Stimulated activated CD4-positive, alpha-beta T cell treated with anti-CD3 and anti-CD28 coated beads, Interleukin-15, amount 100 ng/mL, for 1 hour (primary cell): ENCODE measurements at places on chromosomes 5 and 9.

DNA sequence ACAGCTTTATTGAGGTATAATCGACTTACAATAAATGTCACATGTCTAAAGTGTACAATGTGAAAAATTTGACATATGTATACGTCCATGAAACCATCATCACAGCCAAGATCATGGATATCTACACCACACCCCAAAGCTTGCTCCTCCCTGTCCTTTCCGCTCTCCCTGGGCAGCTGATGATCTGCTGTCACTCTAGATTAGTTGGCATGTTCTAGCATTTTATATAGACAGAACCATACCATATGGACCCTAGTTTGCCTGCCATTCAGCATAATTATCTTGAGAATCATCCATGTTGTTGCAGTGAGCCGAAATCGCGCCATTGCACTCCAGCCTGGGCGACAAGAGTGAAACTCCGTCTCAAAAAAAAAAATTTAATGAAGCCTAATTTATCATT, 42.5 kb downstream of the ERGIC1 start:
- no peak for DNase-seq

DNA sequence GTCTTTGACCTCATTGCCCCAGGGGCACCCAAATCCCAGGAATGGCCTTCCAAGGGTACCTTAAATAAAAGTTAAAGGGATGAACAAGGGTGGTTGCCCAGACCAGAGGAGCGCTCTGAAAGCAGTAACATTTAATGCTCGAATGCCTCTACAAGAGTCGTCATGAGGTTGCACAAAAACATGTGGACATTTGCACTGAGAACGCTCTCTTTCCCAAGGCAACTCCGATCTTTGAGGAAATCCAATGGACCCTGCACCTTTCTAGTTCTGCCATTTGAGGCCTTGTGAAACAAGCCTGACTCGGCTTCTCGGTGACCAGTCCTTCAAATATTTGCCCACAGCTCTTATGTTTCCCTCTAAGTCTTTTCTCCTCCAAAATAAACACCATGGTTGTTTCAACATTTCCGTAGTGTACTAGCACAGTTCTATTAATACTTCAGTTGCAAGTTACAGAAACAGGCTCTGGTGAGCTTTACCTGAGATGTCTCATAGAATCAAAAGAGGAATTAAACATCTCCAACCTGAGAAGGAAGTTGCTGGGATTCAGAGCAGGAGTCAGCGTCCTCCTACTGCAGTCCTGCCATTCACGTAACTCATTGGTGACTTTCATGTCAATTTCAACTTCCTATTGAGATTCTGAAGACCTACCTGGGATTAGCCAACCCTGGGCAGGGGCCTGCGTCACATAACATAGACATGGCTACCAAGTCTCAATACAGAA, 168.8 kb upstream of the RAI14 start:
- no peak for DNase-seq

DNA sequence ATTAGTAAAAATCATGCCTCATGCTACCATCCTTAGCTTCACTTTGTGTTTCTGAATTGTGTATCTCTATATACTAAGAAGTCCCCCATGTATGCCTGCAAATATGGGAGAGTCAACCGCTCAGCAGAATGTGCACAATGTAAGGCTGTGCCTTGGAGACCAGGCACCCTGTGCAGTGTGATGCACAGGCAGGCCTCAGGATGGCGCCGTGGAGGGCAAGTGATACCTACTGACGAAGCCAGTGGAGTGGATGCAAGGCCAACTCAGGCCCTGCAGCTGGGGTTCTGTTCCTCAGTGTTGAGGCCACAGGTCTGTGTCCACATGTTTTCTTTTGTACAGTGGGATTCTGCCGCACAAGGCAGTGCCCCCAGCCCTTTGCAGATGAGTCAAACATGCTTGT, 28.4 kb downstream of the SYK start:
- no peak for DNase-seq

DNA sequence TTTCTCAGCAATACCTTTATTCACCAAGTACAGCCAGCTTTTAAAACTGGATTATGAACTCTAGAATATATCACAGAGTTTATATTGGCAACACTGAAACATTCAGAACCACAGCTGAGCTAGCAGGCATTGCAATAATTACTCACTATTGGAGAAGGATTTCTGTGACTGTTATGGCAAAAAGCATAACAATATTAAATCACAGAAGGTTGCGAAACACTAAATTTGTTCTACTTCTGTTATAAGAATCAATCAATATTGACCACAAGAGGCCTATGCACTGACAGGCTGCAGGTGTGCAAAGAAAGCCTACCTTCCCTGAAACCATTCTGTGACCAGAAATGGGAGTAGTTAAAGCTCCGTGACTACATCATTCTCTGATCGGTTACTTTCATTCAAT, 59.2 kb downstream of the AP3B1 start:
- DNase-seq, result no peak

- DNase-seq, result no peak
Observed at GRCh38 chr5:170070556-170071412, 34.9 kb upstream of the FOXI1 start.

DNA sequence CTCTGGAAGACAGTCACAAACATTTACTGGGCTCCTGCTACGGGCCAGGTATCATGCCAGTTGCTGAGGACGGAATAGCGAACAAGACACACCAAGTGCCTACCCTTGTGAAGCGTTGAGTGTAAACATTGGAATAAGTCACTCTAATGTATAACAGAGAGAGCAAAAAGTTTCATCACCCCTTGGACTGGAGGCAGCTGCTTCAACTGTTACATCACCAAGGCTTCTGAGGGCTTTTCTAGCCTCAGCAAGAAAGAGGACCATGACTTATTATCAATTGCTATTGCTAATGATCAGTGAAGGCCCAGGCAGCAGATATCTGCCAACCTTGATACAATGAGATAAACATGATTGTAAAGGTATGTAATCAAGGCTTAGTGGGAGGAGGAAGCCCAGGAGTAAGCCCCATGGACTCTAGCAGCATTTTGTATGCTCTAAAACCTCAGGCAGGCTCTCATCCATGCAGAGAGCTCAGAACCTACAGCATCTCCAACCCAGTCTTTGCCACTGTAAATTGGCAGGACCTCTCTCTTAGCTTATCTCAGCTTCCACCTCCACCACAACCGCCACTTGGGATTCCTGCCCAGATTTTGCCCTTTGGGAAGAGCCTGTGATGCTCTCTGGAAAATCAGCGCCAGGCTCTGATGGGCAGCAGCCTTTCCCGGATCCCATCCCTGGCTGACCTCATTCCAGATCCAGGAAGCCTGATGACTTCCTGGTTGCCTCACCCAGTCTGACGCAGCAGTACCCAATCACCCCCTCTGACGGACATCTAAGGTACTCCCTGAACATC, 54.5 kb downstream of the ADAM19 start:
- DNase-seq, result no peak

DNA sequence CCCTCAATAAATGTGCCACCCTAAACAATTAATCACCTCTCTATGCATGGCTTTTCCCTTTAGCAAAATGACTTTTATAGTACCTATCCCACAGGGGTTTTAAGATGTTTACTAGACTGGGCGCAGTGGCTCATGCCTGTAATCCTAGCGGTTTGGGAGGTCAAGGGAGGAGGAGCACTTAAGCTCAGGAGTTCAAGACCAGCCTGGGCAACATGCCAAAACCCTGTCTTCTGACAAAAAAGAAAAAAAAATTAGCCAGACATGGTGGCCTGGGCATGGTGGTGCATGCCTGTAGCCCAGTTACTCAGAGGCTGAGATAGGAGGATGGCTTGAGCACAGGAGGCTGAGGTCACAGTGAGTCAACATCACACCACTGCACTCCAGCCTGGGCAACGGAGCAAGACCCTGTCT, 13.5 kb downstream of the SH3TC2 start:
- no peak for DNase-seq

- DNase-seq, result no peak
Observed at GRCh38 chr5:117296872-117297271, 722.2 kb upstream of the SEMA6A start.

DNA sequence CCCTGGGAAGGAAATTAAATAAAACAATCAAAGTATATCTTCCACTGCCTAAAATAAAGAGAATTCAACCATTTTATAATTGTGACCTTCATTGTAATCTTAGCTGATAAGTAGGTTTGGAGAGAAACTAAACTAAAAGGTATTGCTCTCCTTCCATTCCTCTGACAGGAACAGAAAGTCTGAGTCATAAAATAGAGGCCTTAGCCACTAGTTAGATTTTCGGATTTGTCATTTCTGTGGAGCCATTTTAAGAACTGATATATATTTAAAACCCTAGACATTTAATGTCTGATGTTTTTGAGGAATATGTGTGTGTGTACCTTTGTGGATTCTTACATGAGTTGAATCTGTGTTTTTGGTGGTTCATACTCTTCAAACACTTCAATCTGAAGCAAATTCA, 11.8 kb upstream of the TMC1 start:
- no peak for DNase-seq

DNA sequence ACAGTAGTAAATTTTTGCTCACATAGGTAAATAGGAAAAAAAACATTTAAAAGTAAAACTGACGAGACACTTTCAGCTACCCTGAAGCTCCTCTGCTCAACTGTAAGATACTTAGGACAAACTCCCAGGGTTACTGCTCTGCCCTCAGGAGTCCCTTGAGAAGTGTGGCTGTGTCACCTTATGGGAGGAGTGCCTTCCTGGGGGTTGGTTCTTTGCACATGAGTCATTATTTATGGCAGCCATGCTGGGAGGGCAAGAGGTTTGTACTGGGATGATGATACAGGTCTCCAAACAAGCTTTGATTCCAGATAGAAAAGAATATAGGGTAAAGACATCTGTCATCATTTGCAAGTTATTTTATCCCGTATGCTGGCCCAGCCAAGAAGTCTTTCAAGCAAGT, 45.9 kb downstream of the TTC1 start:
- no peak for DNase-seq

- DNase-seq, result no peak
Observed at GRCh38 chr5:89072842-89073672, 190.1 kb upstream of the MEF2C start.

- no peak for DNase-seq
Observed at GRCh38 chr9:136840877-136841645, 1.2 kb upstream of the AJM1 start.

DNA sequence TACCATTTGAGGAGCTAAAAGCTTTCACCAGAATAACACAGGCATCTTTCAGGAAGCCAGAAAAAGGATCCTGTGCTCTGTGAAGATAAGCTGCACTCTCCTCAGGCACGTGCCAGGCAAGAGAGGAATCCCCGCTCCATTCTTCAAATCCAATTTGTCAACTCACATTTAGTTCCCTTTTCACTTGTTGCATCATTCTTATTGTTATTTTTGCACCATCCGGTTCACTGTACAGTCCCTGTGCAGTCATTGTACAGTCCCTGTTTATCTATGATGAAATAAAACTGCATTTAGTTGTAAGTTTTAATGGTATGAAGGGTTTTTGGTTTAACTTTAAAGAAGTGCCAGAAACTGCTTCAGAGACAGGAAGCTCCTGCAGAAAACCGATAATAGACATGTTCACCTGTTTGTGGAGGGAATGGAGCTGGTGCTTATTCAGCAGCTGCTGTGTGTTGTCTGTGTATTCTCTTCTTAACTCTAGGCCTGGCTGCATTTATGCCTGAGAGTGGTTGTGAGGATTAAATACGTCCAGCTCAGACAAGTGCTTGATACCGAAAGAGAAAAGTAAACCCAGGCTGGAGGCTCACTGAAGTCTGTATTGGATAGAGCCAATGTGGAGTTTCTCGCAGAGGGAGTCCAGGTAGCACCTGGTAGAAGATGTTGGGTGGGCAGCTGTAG, 22.4 kb downstream of the IFNW1 start:
- no peak for DNase-seq

- DNase-seq, result no peak
Observed at GRCh38 chr9:72383978-72384709, 19.1 kb upstream of the ZFAND5 start.
